Activated CD4-positive, CD25-positive, alpha-beta regulatory T cell treated with anti-CD3 and anti-CD28 coated beads, Interleukin-2, amount 50 U/mL, for 24 hours (primary cell): ENCODE measurements at places on chromosomes 7 and 10.

GRCh38 chr10:12849319-12850181 is 152.0 kb downstream of the CCDC3 start:
- no peak for ATAC-seq

GRCh38 chr7:90210981-90211380 is 559 bp upstream of the STEAP2 start:
- no peak for ATAC-seq

GRCh38 chr10:72243822-72244437 is 27.9 kb upstream of the ASCC1 start:
- no peak for ATAC-seq

DNA sequence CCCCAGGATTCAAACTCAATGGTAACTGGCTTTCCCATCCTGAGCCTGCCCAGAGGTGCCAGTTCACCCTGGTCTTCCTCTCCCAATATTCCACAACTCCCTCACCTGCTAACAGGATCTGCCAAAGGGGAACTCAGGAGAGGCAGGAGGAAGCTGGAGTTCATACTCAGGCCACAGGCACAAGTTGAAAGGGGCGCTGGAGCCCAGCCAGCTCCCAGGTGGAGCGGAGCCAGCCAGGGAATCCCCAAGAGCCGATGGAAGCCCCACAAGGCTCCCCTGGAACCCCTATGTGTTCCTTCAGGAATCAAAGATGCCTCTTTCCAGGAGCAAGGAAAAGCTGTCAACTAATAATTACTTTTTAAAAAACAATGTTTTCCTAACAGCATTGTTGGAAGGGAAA is 63.5 kb downstream of the SH3PXD2A start:
- no peak for ATAC-seq

DNA sequence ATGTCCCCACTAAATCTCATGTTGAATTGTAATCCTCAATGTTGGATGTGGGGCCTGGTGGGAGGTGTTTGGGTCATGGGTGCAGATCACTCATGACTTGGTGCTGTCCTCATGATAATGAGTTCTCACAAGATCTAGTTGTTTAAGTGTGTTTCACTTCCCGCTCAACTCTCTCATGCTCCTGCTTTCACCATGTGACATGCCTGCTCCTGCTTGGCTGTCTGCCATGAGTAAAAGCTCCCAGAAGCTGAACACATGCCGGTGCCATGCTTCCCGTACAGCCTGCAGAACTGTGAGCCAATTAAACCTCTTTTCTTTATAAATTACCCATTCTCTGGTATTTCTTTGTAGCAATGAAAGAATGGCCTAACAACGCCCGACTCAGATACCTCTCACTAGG is 6.2 kb upstream of the PSTK start:
- no peak for ATAC-seq

- peak; percentile 74 for ATAC-seq
Measured at GRCh38 chr10:23413629-23414089, 25.2 kb upstream of the OTUD1 start.

- ATAC-seq, result no peak
Measured at GRCh38 chr10:133347710-133348517, 741 bp downstream of the PRAP1 start.

GRCh38 chr10:21280971-21281572 is 244.4 kb downstream of the SKIDA1 start:
- ATAC-seq, result no peak

DNA sequence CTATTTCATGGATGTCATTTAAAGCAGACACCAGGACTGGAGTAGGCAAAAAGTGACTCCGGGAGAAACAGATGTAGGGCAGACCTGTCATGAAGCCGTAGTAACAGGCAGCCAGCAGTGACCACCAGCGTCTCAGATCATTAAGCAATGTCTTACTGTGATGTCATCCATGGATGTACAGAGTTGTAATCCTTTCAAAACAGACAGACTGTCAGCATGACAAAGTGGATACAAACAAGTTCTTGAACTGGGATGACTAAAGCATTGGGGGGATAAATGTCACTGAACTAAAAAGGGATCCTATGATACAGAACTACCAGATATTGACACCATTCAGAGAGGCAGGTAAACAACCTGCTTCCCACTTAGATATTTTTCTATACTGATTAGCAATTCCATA is 675.5 kb downstream of the PARD3 start:
- no peak for ATAC-seq

GRCh38 chr7:141512597-141512996 is 38.6 kb upstream of the AGK start:
- ATAC-seq, result no peak
